ENCODE measurements at places on chromosomes 12 and 14. TPM values are rescaled to one million over a fixed set of nuclear protein-coding genes. Genes with fewer than 3 reads are reported as not detected.
A peak's percentile ranks its signal among the peaks of the same experiment; 100 is the strongest.

DNA sequence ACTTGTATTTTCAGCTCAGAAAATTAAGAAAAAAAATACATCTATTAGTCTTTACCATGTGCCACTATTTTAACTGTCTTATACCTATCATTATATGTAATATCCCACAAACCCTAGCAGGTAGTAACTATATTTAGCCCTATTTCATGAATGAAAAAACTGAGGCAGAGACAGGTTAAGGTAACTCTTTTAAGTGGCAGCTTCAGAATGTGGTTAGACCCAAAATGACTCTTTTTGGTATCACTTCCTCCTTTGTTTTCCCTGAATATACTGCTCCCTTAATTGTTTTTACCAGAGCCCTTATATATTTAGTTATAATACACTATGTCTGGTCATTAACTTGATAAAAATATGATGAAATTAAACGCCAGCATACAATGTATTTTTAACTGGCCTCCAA, 235.6 kb upstream of the RPL10L start:
- no peaks in the 10 kb centered on the region for H3K36me3 ChIP-seq
- H3K27ac ChIP-seq = no peak overlapping the region
- no peaks in the 10 kb centered on the region for H3K27me3 ChIP-seq
- no peak for DNase-seq
- no peak overlapping the region for H3K4me3 ChIP-seq

DNA sequence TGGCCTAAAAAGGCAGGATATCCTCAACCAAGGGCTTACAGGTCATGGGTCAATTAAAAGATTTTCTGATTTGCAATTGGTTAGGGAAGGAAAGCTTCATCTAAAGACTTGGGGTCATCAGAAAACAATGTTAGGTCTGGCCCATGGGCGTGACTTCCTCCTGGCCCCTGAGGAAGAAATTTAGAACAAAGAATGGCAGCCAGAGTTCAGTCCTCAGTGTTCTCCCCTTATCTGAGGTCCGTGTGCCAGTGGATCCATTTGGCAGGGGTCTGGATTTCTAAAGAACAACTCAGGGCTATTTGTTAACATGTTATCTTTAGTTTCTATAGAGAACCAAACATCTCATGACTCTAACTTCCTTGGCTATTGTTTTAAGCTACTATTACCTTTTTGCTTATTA, 27.8 kb upstream of the NFYB start:
- no peaks in the 10 kb centered on the region for H3K27me3 ChIP-seq
- no peak overlapping the region for H3K4me3 ChIP-seq
- no peaks in the 10 kb centered on the region for H3K4me1 ChIP-seq
- DNase-seq = no peak
- H3K27ac ChIP-seq = no peak overlapping the region

- no peak overlapping the region for H3K4me3 ChIP-seq
- no peak for DNase-seq
- H3K36me3 ChIP-seq = peaks cover 4% of the 10 kb centered on the region
- H3K27me3 ChIP-seq = no peaks in the 10 kb centered on the region
- H3K4me1 ChIP-seq = no peaks in the 10 kb centered on the region
- no peak overlapping the region for H3K27ac ChIP-seq
These were observed 176.7 kb upstream of the BCL2L14 start for GRCh38 chr12:11893998-11894397.

DNA sequence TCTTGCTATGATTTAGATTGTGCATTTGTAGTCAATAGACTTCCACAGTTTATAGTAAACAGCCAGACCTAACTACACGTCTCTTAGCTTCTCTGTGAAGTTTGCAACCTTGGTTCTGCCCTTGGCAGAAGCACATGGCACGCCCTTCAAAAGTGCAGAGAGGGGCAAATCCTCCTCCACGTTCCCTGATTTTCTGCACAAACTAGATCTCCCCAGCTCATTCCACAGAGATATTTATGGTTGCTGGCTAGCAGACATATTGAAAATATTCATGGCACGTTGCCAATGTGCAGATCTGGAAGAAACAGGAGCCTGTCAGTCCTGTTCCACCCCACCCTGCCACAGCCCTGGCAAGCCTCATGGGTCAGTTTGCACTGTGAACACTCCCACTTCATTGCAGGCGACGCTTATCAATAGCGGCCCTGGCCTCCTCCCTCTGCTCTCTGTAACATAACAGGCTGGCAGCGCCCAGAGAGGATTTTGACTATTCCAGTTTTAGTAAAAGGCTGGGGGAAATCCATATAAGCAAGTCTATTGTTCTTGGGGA, 6.5 kb upstream of the LGALS3 start:
- H3K36me3 ChIP-seq = no peaks in the 10 kb centered on the region
- H3K27me3 ChIP-seq = no peaks in the 10 kb centered on the region
- DNase-seq = no peak
- H3K4me1 ChIP-seq = peaks cover 17% of the 10 kb centered on the region
- H3K4me3 ChIP-seq = no peak overlapping the region
- peak overlapping the region; percentile 79 for H3K27ac ChIP-seq

DNA sequence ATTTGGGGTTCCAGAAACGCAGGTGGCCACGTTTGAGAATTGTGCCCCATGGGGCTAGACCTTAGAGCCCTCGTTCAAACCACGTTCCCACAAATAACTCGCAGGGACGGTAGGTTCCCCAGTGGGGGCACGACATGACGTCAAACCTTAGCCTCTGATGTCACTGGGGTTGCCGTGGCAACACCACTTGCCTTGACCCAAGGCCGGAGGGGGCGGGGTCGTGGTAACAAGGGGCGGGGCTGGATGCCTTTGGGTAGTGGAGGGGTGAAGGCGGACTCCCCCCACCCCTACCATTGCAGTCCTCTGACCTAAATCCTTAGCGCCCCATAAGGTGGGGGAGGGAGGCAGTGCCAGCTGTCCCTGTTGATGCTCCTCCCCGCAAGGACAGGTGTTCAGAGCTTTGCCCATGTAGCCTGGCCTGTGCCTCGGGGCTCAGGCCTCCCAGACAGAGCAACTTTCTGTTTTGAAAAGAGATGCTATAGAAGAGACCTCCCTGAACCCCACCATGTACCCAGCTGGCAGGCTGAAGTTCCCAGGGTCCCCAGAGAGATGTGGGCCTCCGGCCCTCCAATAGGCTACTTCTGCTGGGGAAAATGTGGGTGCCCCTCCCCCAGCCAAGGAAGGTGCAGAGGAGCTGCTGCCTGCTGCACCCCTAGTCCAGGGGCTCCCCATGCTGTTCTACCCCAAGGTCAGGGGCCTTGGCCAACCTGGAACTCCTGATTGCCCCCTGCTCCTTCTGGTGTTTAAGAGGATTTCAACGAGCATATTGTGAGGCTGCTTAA, 1.9 kb downstream of the FAM222A start:
- H3K27ac ChIP-seq = peak overlapping the region; percentile 70
- no peak for DNase-seq
- no peaks in the 10 kb centered on the region for H3K36me3 ChIP-seq
- peak overlapping the region; percentile 71 for H3K4me3 ChIP-seq
- no peaks in the 10 kb centered on the region for H3K4me1 ChIP-seq
- peaks cover 9% of the 10 kb centered on the region for H3K27me3 ChIP-seq

LGR5 gene
- 0.80 TPM for total RNA-seq
